T-helper 1 cell (primary cell): ENCODE measurements at places on chromosomes 16 and 17.

DNA sequence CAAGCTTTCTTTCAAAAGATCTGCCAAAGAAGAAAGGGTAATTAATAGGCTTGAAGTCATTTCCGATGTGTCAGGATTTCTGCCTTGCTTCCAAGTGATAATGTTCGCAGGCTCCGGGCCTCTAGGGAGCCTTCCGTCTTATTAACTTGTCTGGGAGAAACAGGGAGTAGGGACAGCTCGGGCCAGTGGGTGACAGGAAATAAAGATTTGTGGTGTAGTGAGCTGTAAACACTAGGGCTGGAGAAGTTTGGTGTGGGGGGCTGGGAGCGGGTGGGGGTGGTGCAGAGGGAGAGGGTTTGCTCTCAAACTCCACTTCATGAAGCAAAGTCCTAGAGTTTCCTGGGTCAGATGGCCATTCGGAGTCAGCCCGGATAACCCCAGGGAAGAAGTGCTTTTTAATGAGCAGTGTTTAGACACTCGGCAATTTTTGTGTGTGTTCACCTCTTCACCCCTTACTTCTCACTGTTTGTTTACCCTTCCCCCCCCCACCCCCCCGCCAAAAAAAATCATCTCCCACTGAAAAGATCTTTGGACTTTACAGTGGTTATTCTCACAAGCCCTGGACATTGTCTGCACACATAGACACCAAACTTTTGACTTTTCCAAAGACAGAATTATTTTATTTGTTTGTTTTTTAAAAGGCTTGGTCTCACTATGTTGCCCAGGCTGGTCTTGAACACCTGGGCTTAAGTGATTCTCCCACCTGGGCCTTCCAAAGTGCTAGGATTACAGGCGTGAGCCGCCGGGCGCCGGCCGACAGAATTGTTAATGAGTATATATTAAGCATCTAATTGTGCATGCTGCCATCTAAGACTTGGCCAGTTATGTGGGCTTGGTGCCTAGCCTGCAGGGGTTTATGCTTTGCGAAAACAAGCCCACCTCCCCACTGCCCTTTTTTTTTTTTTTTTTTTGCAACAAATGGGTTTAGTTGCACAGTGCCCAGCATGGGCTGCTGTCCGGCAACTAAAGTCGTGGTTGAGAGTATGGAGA, 196.4 kb downstream of the CCDC182 start:
- DNase-seq = no peak

GRCh38 chr17:59844884-59845594, 47.7 kb downstream of the TUBD1 start:
- no peak for DNase-seq

GRCh38 chr17:27982688-27983087, 59.8 kb upstream of the NLK start:
- DNase-seq = no peak

DNA sequence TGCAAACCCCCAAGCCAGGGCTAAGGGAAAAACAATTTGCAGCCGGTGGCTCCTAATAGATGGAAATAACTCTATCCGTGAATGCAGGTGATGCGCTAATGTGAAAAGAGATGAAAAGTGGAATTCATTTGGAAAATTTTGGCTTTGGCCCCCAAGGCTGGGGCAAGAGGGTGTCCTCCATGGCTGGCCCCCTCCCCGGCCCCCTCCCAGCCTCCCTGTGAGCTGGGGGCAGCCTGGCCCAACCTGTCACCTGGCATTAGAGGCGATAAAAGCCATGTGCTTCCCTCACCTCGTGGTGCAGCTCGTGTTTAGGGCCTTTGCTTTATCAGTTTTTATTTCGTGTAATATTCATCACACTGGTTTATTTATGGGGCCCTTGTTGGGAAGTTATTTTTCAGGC, 267.2 kb downstream of the ENGASE start:
- DNase-seq = no peak

DNA sequence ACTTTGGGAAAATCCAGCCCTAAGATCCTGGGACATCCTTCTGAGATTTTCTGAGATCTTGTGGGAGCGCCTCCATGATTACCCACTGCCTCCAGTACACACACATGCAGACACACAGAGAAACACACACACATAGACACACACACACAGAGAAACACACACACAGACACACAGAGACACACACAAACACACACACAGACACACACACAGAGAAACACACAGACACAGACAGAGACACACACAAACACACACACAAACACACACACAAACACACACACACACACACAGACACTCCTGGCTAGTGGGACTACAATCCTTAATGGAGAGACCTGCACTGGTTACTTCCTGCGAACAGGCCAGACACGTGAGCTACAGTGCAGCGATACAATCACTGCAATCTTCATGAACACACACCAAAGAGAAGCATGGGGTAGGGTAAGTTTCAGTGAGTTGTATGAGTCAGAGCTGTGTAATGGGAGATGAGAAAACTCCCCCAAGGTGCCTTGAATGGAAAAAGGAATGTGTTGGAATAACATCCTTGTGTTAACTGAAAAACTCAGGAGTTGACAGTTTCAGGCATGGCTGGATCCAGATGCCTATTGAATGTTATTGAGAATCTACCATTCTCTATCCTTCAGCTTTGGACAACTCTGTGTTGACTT, 79.5 kb downstream of the SLC6A2 start:
- no peak for DNase-seq

DNA sequence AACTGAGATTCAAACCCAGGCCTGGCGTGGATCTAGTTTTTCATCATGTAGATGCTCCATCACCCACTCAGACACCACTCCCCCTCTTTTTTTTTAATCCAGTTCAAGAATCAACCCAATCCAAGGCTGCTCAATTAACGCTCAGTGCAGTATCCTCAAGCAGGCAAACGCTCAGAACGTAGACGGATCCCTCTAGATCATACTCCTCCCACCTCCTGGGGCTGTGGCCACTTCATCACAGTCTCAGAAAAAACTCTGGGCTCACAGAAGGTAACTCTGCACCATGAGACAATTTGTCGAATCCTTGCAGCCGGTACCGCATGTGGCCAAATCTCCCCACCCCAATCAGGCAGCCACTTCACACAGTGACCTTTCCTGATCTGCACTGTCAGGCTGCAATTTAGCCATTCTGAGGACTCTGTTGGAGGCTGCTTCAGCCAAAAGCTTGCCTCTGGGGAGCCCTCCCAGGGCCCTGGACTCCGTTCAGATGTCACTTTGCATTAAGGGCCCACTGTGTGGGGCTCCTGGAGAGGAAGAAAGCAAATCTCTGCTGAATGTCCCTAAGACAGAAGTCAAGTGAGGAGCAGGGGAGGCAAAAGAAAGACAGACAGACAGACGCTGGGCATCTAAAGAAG, 183.5 kb downstream of the XYLT1 start:
- DNase-seq = no peak

GRCh38 chr17:19538095-19539039, 4.7 kb downstream of the SLC47A1 start:
- DNase-seq = no peak

DNA sequence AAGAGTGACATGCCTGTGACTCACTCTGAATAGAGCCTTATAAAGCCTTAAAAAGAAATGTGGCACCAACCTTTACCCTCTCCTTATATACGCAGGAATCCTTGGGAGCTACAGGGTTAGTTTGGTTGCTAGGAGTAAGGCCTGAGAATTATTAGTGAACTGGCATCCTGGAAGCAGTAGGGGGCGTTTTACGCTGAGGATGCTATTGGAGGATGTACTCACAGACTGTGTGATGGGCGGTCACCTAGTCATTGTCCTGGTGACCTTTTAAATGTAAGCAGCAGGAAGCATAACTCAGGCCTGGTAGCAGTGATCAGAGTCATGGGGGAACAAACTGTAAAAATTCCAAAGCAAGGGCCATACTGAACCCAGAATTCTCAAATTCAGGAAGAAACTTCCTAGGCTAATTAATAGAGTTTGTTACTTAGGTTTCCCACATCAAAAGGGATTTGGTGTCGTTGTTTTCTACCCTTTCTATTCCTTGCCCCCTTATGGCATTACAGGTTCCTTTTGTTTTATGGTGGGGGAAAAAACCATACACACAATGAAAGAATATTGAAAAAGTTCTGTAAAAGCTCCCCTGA, 153.8 kb downstream of the SNX11 start:
- no peak for DNase-seq

- DNase-seq = no peak
Observed at GRCh38 chr16:68290450-68290849, 20.3 kb downstream of the SLC7A6OS start.

DNA sequence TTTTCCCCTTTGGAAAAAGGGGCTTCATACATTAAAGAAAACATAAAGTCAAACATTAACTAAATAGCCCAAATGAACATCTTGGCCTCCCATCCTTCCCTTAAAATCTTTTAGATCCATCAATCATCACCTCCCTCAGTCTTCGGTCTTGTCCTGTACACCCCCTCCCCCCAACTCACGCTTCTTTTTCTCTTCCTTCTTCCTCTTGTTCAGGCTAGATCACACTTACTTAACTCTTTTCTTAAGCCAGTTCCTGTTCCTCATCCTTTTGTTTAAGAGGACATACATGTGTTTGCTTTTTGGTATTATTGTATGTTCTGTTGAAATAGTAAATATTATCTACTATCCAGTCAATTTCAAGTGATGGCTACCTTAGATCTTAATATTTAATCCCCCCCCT, 5.5 kb downstream of the MFSD6L start:
- DNase-seq = no peak

DNA sequence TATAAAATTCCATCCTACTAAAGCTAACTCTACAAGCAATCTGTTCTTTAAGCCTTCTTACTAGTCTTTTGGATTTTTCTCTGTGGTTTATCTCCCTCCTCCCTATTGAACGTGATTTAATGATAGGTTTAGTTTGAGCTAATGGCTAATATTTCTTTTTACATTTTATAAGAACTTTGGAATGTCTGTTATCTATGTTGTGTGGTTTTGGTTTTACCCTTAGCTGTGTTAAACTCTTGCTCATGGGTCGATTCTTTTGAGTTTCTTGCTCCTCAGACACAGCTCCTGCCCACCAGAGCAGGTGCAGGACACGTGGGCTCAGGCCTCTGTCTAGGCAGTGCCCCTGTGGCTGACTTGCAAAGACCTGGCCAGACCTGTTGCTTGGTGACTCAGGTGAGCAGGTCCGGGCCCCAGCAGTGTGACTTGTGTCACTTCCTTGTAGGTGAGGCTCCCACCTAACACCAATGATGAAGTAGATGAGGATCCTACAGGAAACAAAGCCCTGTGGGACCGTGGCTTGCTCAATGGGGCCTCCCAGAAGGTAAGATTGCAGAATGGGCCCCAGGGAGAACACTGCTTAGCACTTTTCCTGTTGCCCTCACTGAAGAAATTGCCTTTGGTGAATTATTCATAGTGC, 45.1 kb downstream of the SF3B3 start:
- DNase-seq = no peak

GRCh38 chr16:19607616-19608280, 52.2 kb downstream of the VPS35L start:
- DNase-seq = no peak

GRCh38 chr16:2520097-2520783, at the start of gene AMDHD2:
TSS of gene AMDHD2 (plus strand) at chr16:2520371. CDS start at chr16:2520459, 88 bp downstream.
- peak; percentile 84 for DNase-seq

DNA sequence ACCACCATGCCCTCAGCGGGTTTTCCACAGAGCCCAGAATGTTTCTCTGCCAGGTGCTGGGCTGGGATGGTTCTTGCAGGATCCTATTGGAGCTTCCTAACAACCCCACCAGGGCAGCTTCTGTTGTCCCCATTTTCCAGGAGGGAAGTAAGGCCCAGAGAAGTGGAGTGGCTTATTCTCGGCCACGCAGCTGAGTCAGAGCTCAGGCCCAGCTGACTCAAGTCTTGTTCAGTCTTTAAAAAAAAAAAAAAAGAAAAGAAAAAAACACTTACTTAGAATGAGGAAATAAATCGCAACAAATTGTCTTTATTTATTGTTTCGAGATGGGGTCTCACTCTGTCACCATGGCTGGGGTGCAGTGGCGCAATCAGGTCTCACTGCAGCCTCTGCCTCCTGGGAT, 413.0 kb downstream of the CPPED1 start:
- no peak for DNase-seq

DNA sequence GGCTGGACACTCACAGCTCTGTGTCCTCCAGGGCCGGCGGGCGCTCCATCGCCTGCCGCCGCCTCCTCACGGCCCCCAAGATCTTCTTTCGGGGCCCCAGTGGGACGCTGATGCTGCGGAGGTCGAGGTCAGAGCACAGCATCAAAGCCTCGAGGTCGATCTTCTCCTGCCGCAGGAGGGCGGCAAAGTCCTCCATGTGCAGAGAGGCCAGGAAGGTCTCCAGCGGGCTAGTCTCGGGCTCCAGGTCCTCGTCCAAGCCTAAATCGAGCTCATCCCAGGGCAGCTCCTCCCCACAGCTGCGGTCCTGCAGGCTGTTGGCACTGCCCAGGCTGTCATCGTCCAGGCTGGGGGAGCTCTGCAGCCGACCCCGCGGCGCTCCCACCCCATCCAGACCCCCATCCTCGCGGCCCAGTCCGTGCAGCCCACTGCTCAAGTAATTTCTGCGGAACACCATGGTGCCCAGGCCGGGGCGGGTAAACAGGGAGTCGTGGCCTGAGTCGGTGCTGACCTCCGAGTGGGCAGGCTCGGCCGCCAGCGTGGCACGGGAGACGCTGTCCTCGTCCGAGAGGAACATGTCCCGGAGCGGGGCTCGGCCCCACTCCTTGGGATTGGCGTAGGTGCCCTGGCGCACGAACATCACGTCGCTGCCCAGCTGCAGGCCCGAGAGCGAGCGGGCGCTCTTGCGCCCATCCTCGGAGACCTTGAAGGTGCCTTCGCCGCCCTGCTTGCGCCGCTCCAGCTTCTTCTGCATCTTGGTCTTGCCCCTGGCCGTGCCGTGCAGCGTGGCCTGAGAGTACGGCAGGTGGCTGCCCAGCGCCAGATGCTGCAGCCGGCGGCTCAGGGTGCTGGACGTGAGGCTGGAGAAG, 3.4 kb downstream of the USH1G start:
- no peak for DNase-seq

- no peak for DNase-seq
Observed at GRCh38 chr16:82440336-82440735, 186.4 kb upstream of the CDH13 start.

DNA sequence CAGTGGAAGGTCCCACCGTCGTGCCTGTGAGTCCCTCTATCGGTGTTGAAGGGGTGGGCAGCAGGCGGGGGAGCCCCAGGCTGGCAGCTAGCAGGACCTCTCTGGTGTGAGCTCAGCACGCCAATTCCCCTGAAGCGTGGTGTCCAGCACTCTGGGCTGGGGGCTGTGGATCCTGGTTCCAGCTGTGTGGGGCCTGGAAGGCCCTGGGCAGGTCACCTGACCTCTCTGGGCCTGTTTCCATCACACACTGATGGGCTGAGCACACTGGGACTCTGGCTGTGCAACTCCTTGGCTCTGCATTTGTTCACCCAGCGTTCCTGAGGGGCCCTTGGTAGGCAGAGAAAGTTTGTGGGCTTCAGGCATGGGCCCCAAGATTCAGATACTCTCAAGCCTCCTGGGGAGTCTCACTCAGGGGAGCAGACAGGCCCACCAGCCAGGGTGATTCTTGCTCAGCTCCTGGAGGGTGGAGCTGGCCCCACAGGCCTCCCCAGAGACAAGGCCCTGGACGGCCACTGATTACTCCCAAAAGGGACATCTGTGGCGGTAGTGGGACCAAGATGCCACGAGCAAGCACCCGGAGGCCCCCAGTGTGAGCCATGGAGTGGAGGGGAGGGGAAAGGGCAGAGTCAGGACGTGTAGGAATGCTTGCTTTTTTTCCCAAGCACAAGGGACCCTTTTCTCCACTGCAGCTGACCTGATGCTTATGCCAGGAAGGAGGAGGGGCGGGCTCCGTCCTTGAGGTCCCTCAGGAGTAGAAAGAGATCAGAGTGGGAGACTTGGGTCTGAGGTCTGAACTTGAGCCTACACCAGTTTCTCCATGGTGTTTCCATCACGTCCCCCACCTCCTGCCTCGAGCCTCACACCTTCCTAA, 8.5 kb downstream of the SCGB1C2 start:
- DNase-seq = no peak
